ENCODE measurements at places on chromosomes 4 and X. TPM values are rescaled to one million over a fixed set of nuclear protein-coding genes. Genes with fewer than 3 reads are reported as not detected.

- DNase-seq, result no peak
Observed at GRCh38 chrX:129797251-129797906, 17.6 kb downstream of the SASH3 start.

DNA sequence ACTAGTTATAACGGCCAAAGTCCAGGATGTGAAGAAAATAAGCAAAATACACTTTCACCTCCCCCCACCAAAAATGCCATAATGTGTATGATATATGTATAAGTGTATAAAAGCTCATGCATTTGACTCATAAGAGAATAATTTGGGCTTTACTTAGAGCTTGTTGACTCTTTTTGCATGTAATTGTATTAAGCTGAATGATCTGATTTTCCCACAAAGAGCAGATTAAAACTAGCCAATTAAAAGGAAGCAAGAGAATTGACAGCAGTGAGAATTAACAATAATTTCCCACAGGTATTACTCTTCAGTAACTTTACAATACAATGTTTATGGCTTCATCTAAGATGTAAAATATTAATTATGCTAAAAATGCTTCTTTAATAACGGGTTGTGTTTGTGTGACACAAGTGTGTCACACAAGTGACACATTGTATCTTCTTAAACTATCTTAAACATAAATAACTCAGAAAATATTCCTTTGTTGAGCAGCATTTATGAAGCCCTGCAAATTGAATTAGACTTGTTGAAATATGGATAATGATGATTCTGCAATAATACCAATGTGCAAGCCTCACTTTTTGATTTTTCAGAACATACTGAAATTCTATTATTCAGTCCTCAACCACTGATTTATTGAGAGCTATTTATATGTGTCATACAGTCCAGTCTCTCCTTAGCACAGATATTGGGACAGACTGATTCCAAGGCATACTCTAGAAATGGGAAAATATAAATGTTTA is 134.5 kb downstream of the SLIT2 start:
- DNase-seq, result no peak

GRCh38 chr4:100083289-100083688 is 107.0 kb downstream of the DDIT4L start:
- no peak for DNase-seq

DNA sequence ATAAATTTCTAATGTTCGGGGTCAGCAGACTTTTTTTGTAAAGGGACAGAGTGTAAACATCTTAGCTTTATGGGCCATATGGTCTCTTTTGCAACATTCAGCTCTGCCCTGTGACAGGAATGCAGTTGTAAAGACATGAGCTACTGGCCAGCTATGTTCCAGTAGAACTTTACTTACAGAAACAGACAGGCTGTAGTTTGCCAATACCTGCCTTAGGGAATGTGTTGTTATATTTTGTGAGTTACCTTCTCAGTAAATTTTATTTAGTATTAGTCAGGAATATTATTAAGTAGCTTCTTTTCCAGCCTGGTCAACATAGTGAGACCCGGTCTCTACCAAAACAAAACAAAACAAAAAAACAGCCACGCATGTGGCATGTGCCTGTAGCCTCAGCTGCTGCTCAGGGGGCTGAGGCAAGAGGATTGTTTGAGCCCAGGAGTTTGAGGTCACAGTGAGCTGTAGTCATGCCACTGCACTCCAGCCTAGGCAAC is 48.7 kb downstream of the HTT start:
- peak; percentile 26 for DNase-seq

- DNase-seq, result no peak
Observed at GRCh38 chr4:126354784-126355183, 1040.0 kb downstream of the FAT4 start.

DNA sequence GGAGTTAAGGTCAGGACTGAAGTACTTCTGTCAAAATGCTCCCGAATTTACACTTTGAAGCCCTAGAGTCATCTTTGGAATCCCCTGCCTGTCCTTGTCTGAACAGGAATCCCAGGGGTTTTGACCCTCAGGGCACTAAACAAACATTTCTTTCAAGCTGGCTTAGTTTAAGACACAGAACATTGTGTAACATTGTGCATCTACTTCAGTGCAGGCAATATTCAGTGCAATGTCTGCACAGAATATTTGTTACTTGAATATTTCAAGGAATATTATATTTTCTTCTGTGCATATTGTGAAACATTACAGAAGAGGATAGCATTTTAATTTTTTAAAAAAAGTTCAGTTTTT is 763.4 kb downstream of the PCDH18 start:
- no peak for DNase-seq

DNA sequence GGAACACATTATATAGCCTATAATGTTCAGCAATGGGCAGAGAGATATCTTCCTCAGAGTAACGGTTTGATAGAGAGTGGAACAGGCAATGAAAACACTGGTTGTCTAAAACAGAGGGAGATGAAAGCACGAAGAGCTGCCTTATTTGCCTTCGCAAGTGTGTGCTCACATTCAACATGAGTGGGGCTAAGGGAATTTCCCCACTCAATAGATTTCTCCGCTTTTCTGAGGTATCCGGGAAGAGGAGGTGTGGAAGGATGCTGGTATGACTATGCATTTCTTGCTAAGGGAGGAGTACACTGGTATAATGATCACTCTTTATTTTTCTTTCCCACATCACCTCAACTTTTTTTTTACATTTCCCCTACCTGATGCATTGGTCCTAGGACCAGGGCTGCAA is 7.8 kb upstream of the GPR82 start:
- DNase-seq, result no peak

- DNase-seq, result no peak
Observed at GRCh38 chrX:125954236-125954635, 211.9 kb downstream of the DCAF12L2 start.

DNA sequence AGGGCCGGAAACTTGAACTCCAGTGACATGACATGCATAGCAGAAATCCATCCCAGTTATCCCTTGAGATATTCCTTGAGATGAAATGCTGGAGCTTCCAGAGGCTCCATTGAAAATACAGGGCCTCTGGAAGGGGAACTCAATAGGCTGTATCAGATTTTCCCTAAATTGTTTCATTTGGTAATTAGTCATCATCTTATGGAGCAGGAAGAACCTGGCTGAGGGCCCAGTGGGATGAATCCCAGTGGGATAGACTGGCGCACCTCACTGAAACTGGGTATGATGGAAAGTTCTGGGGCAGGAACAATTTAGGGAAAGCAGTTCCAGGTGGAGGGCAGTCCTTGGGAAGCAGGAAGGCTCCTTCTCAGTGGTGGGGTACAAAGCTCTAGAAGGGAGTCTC is 307.8 kb upstream of the DIPK2B start:
- DNase-seq, result no peak

DNA sequence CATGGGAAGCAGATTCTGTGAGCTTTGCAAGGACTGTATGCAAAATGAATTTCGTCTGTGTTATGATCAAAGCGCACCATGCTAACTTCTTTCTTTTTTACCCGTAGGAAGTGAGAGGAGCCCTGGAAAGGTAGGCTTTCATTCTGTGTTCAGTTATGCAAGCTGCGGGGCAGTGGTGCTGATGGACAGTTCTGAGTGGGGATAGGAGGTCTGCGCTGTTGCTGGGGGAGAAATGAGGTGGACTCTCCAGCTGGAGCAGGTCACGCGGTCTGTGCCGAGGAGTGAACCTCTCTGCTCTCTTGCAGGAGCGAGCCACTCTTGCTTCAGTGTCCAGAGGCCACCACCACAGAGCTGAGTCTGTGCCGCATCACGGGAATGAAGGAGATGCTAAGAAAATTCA is 4.5 kb downstream of the TRIML1 start:
- DNase-seq, result peak; percentile 26

GRCh38 chr4:117893207-117893606 is 141.1 kb upstream of the NDST3 start:
- no peak for DNase-seq

DNA sequence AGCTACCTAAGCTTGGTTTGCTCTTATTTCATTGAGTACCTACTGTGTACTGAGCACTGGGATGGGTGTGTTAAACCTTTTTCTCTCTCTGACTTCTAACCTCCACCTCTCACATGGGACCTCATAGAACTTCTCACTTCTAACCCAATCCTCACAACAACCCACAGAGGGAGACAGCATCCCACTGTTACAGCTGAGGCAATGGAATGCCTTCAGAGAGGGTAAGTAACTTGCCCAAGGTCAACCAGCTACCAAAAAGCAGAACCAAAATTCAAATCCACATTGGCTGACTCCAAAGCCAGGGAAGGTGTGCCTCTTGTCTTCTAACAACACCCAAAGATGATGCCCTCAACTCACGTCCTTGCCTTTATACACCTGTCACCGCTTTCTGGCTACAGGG is 5.4 kb downstream of the SEL1L3 start:
- no peak for DNase-seq

DNA sequence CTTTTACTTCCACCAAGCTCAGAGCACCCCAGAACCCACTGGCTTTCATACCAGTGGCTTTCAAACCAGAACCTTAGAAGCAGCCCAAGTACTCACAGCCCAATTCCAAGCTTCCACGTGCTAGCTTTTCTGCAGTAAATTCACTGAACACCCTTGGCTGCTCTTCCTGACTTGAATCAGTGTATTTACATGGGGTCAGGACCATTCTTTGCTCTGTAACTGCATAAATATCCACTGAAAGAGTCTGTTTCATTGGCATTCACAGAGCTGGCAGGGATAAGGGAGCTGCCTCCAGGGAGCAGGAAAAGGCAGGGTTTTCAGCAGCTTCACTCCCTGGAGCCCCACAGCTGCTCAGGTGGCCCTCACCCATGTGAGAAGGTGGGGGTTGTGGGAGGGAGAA is 43.8 kb downstream of the RAI2 start:
- DNase-seq, result no peak

DNA sequence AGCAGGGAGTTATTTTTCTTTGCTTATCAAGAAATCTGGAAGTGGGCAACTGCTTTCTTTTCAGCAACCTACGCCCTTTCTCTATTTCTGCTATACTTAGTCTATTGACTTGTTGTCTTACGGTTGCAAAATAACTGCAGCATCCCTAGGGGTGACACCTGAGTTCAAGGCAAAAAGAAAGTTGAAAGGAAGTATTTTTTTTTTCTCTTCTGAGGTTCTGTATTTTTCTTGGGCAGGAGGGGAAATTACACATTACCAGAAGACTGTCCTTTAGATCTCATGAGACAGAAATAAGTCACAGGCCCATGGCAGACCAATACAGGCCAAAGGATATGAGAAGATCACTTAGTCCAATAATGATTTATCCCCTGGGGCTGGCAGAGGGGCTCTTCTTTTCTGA is 204.7 kb upstream of the CASK start:
- DNase-seq, result no peak

DNA sequence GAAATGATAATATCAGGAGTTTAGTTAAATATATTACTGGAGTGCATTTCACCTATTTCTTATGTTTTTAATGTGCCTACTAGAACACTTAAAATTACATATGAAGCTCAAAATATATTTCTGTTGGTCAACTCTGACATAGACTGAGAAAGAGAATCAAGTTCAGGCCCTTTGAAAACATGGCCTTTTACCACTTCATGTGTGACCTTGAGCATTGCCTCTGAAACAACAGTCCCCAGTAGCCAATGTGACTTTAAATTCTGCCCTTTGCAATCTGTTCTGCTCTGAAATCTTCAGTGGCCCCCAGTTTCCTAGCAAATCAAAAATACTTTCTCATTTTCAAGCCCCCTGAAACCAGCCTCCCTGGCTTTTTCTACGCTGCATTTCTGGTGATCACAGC is 50.1 kb upstream of the TBC1D14 start:
- DNase-seq, result no peak

- no peak for DNase-seq
Observed at GRCh38 chr4:1542516-1543320, 136.5 kb upstream of the NKX1-1 start.

Gene FAT4
- 61.8 TPM for total RNA-seq

Gene CLDN22
- not detected for total RNA-seq

Gene SSX4B
- not detected for total RNA-seq

Gene MND1
- 4.3 TPM for total RNA-seq
